ENCODE measurements at places on chromosomes 16 and 17.

DNA sequence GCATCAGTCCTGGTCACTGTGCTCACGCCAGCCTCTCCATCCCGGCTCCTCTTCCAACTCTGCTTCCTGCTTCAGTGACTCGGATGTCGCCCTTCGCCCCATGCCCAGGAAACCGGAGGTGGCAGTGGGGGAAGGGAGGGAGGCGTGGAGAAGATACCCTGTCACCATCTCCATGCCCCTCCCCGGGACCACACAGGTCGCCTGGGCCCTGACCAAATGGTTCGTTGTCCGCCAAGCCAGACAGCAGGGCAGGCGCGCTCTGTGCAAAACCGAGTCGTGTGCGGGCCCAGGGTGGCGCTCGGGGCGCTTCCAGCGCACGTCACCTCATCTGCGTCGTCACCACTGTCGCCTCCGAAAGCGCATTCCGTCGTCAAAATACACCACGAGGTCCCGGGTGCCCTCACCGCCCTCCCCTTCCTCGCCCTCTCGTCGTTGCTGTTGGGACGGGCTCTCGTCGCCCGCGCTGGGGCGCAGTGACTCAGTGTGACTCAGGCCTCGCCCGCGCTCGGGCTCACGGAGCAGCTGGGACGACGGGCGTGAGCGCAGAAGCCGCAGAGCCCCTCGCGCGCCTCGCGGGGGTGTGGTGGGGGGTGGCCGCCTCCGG, 39.2 kb downstream of the ZNF778 start:
- DNase-seq, result no peak

- no peak for DNase-seq
Measured at GRCh38 chr17:37276475-37276874, 99.3 kb upstream of the C17orf78 start.

DNA sequence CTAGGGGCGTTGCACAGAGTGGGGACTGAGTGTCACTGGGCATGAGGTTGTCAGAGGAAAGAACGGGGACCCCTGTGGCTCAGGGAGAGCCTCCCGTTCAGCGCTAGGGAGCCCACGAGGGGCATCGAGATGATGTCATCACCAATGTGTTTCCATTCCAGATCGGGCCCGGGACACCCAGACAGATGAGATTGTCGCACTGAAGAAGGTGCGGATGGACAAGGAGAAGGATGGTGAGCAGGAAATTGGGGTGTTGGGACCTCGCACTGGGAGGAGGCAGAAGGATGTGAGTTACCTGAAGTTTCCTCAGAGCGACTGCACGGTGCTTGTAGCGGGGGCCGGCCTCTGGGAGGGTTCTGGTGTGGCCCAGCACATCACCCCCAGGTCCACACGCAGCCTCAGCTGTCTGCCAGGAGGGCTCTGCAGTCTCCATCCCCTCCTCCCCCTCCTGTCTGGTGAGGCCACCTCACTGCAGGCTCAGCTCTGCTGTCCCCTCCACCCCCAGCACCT, 4.0 kb downstream of the CDK10 start:
- DNase-seq, result no peak

- no peak for DNase-seq
Measured at GRCh38 chr17:78716814-78717393, 65.2 kb downstream of the CYTH1 start.

- no peak for DNase-seq
Measured at GRCh38 chr17:82600731-82601446, 47.4 kb downstream of the WDR45B start.

DNA sequence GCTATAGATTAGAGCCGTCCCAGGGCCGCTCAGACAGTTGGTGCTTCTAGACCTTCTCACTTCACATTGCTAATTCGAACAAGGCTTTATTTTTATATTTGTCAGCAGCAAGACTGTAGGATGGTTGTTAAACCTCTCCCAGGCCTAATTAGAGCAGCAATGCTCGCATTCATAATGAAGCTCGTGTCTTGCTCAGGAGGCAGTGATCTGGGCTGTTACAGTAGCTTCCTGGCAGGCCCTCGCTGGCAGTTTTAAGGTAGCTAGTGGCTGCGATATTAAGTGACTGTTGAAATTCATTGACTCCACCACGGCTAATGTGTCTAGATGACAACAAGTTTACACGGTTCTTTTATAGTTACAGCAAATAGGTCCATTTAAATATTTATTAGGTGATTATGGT, 23.2 kb upstream of the ANKFN1 start:
- no peak for DNase-seq

DNA sequence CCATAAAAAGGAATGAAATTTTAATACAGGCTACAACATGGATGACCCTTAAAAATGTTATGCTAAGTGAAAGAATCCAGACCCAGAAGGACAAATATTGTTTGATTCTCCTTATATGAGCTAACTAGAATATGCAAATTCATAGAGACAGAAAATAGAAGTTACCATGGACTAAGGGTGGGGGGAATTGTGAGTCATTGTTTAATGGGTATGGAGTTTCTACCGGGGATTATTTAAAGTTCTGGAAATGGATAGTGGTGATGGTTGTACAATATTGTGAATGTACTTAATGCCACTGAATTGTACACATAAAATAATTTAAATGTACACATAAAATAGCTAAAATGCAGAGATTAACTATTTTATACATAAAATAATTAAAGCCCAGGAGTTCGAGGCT, 9.2 kb upstream of the MYO18A start:
- DNase-seq, result no peak

Measured in vagina (tissue), 2 donors.